ENCODE measurements at places on chromosomes 3 and 15.

DNA sequence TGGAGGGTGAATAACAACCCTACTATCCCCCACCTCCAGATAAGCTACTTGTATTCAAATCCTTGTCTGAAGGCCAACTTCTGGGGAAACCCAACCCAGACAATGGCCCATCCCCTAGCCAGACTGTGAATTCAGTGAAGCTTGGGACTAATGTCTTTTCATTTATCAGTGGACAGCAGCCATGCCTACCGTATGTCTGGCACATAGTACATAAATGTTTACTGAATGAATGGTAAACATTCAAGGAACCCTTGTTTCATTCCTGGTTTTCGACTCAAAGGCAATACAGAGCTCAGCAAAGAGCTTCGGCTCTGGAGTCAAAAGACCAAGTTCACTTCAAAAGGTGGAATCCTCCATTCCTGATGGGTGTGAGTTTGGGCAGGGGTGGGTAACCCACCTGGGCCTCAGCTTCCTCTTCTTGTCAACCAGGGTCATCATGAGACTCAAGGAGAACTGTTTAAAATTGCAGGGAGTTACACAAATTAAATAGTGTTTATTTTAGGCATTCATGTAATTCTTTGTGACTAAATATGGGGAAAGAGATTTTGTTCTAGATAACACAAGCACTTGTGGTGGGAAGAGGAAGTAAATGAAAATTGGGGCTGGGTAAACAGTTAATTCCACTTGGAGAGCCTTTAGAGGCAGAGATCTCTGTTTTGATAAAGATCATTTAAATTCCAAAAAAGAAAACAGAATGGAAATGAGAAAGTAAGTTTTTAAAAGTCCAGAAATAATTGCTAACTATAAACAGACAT is 303.7 kb upstream of the WNT5A start:
- no peak for DNase-seq

- no peak for DNase-seq
These were observed 4.3 kb upstream of the TIPARP start for GRCh38 chr3:156670077-156670476.

GRCh38 chr3:65811892-65812291 is 226.8 kb downstream of the MAGI1 start:
- no peak for DNase-seq

GRCh38 chr3:99500485-99500884 is 137.9 kb upstream of the COL8A1 start:
- DNase-seq: no peak

- DNase-seq: no peak
These were observed 7.8 kb downstream of the DISP2 start for GRCh38 chr15:40365624-40366456.

DNA sequence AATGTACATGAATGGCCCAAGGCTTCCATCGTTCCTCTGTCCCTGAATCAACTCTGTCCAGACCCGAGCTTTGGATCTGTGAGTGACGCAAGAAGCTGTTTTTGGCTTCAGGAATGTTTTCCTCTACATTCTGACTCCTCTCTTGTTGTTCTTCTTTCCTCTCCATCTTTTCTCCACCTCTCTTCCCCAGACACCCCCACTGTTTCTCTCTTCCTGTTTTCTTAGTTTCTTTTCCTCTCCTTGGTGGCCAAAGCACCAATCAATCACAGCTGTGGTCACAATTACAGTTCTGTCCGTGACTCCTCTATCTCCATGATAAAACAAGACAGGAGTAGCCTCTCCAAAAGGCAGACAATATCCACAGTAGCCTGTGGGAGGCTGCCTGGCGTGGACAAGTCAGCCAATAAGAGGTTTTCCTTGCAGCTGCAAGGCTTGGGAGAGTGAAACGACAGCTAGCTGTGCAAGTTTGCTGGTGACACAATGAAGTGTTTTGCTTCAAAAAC is 4.9 kb upstream of the TMEM212 start:
- DNase-seq: peak; percentile 60

DNA sequence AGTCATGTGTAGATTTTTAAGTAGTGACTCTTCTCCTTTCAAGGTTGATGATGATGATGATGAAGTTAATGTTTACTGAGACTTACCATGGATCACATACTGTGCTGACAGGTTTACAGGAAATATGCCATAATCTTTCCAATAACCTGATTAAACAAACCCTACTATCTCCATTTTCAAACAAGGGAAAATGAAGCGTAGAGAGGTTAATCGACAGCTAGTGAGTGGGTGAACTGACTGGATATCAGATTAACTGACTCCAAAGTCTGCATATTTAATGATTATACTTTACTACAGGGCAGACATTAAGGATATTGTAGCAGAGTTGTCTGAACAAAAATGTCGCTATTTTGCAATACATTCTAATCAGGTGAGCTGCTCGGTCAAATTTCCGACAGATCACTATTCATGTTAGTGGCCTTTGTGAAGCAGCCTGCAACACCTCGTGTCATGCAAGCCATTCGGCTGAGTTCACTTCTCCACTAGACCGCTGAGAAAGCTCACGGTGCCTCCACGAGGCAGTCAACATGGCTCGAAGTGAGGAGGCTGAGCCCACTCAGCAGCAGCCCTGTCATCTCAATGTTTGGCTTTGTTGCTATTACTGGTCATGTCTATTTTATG is 264.2 kb downstream of the NFKBIZ start:
- DNase-seq: no peak

DNA sequence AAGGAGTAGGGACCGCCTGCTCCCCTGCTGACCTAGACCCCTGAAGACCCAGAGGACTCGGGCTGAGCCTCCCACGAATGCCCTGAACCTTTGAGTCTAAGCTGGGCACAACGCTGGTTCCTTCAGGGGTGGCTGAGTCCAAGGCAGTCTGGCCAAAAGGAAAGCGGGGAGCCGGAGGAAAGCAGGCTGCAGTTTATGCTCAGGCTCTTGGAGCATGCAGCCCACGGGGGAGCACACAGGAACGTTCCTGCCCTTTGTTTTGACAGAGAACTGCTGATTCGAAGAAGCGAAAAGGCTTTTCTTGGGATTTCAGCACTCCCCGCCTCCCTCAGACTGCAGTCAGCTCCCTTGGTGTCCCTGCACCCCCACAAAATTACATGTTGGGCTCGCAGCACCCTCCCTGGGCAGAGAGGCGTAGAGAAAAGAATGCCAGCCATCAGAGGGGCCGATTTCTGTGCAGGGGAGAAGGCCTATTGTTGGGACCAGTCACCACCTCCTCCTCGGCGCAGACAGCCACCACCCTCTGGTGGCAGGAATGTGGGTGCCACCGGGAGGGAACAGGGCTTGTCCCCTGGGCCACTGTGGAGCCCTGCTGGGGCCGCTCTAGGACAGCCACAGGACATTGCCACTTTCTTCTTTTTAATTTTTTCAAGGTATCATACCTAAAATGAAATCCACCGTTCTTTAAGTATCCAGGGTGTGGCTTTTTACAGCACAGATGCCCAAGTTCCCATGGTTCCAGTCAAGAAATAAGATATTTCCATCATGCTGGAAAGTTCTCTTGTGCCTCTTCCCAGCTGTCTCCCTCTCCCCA is 72.2 kb downstream of the SMAD6 start:
- DNase-seq: peak; percentile 74

DNA sequence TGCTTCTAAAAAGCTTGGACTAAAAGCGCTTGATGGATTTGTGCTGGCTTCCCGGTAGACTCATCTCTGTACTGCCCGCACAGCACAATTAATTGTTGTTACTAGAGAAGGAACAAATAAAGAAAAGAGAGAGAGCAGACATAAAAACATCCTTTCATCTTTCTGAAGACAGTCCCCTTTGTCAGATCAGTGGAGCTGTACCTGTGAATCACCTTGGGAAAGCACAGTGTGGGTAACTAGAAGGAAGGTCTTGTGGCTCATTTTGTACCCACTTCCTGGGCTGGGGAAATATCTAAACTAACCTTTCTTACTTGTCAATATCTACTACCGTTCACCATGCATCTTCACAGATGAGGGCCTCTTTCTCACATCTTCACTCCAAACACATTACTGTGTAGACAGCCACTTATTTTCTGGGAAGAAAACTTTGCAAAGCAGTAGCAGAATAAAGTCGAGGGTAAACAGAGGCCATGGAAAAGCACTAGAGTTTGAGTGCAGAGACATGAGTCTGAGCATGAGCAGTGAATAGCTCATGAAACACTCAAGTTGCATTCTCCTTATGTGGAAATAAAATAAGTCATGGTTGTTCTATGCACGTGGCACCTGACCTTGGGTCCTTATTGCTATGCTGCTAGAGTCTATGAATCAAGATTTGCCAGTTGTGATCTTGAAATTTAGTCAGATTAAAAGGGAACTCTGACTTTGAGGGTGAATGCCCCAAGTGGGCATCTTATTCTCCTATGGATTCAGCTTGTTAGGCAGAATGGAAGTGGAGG is 169.3 kb downstream of the LPP start:
- no peak for DNase-seq

DNA sequence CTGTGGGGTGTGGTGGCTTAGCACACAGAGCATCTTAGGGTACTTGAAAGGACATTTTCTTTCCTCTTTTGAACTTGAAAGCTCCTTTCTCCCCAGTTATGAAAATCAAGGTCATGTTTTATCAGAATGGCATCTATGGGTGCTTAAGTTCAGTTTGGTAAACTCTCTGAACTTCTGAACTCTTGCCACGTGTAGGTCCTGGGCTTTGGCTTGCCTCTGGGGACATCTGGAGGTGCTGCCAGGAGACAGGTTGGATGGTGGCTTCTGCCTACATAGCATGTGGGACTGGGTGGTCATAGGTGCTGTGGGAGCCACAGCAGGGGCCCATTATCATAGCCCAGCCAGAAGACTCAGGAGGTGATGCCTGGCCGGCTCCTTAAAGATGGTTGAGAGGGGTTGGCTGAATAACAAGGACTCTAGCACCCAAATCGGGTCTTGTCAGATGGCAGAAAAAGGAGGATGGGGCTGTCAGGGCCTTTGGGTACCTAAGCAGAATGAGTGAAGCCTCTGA is 15.6 kb downstream of the GHRL start:
- DNase-seq: no peak

DNA sequence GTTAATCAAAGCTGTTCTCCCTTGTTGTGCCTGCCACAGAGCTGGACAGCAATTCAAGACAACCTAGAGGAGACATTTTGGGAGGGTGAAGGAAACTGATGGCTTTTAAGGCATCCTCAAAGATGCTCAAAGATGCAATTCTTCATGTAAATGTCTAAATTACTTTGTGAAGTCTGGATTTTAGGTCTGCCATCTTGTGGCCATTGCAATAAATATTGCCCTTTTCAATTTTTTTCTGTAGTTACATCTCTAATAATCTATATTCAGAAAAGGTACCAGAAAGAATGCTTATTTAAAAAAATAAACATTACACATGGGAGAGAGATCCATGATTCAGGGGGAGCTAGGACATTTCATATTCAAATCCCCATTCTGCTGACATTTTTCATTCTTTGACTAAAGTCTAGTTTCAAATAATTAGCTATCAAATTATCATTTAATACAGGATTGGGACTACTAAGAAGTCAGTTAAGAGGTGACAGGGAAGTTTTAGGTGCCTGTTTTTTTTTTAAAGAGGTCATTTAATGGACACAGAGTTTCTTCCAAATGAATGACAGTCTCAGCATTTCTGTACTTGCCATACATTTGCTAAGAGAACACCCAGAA is 259.8 kb upstream of the WNT5A start:
- DNase-seq: no peak

DNA sequence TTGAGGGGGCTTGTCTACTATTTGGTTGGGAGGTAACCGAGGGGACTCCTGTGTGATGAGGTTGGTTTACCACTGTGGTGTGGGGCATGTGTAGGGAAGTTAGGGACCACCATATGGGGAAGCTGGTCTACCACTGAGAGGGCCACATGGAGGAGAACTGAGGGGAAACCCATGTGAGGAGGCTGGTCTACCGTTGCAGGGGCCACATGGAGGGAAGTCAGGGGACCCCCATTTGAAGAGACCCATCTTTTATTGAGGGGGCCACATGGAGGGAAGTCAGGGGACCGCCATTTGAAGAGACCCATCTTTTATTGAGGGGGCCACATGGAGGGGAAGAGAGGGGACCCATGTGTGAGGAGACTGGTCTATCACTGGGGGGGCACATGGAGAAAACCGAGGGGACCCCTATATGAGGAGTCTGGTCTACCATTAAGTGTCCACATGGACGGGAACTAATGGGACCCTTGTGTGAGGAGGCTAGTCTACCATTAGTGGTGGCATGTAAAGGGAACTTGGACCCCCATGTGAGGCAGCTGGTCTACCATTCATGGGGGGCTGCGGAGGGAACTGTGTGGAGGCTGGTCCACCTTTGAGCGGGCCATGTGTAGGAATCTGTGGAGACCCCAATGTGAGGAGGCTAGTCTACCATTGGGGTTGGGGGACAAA is 165.5 kb downstream of the FBLN2 start:
- no peak for DNase-seq

GRCh38 chr15:68018797-68019444 is 35.2 kb upstream of the PIAS1 start:
- no peak for DNase-seq

DNA sequence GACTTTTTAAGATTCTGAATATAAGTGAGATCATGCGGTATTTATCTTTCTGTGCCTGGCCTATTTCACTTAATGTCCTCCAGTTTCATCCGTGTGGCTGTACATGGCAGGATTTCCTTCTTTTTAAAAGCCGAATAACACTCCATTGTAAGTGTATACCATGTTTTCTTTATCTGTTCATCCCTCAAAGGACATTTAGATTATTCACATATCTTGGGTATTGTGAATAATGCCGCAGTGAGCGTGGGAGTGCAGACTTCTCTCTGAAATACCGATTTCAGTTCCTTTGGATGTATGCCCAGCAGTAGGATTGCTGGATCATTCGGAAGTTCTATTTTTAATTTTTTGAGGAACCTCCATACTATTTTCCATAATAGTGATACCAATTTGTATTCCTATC is 136.1 kb downstream of the APBA2 start:
- peak; percentile 40 for DNase-seq

DNA sequence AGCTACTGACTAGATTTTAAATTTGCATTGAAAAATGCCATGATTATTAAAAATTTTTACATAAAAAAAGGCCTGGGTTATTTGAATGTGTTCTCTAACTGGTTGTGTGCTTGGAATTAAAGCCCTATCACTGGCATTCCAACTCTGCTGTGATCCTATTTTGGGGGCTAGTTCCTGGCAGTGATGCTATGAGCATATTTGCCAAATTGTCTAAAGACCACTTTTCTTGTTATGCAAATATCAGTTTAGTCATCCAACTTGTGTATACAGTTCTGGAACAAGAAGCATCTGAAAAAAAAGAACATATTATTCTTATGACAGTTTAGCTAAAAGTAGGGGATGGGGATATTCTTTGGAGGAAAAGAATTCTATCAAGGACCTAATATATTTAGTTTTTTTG is 243.4 kb upstream of the ZNF717 start:
- no peak for DNase-seq

DNA sequence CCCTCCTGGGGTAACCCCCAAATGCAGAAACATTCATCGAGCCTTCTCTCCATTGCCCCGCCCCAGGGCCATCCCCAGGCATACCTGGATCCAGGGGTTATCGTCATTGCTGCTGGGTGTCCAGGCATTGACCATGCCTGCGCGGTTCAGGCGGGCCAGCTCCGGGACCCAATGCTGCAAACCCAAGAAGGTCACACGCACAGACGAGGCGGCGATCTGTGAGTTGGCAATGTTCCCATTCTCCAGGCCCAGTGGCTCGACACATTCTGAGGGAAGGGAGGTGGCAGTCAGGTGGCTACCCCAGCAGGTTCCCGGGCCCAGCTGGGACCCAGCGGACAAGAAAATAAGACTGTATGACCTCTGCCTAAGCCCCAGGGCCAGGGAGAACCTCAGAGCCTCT is 6.1 kb downstream of the MFGE8 start:
- no peak for DNase-seq

Measured in head of caudate nucleus (tissue), 42 donors.